ENCODE measurements at places on chromosomes 11 and 22.

- no peak for DNase-seq
Measured at GRCh38 chr22:38713921-38714320, 8.2 kb downstream of the GTPBP1 start.

GRCh38 chr11:47595029-47595428 is 818 bp upstream of the C1QTNF4 start:
- no peak for DNase-seq

- DNase-seq = no peak
Measured at GRCh38 chr11:3007404-3008010, 15.4 kb upstream of the NAP1L4 start.

GRCh38 chr11:69055598-69056516 is 7.1 kb downstream of the TPCN2 start:
- DNase-seq = no peak

GRCh38 chr11:62726156-62726914 is 922 bp downstream of the HNRNPUL2 start:
- no peak for DNase-seq

DNA sequence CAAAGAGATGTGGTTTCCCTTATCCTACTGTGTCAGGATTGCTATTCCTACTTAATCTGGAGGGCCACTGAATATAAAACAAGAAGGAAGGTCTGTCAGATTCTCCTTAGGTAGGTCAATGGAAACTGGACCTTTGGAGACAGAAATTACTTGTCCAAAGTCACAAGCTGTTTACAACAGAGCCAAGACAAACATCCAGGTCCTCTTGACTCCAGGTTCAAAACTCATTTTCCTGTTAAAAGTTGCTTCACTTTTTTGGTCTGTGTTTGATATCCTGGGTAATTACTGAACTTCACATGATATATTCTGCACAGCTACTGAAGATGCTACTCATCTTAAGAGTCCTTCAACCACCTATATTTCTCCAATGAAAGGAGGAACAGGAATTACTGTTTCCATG is 81.2 kb upstream of the ARHGAP32 start:
- no peak for DNase-seq

All from stimulated activated CD4-positive, alpha-beta T cell treated with anti-CD3 and anti-CD28 coated beads, Interleukin-4, amount 100 ng/mL, for 4 hours (primary cell).